ENCODE measurements at places on chromosomes 7 and 10. TPM values are rescaled to one million over a fixed set of nuclear protein-coding genes. Genes with fewer than 3 reads are reported as not detected.

DNA sequence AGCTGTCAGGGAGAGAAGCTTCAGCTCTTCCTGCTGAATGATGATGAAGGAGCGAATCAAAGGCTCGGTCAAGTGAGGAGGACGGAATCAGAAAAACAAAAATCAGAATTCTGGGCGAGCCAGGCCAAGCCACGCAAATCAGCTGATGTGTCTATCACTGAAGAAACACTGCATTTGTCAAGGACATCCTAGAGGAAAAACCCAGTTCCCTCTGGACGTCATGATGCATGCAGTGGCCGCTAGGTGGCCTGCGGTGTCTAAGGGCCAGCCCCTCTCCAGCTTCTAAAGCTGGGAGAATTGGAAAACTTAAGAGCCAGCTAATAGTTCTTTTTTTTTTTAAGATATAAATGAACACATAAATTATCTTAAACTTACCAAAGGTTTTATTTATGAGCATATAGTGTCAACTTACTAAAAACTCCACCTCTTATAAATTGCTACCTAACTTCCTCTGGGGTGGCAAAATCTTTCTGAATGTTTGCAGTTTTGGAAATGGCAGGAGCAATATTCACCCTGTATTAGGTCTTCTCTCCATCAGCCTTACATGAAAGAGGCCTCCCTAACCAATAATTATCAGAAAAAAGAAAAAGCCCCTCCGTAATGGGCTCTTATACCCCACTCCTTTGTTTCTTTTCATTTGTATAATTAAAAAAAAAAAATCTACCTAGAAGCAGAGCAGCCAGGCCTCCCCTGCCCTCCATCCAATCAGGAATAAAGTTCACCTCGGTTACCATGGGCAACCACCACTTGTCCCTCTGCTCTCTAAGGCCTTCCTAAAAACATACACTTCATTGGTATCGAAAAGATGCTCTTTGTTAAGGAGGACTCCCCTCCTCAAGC is 186.8 kb downstream of the USP6NL start:
- no peak overlapping the region for H3K27ac ChIP-seq
- no peaks in the 10 kb centered on the region for H3K36me3 ChIP-seq
- no peak overlapping the region for H3K4me3 ChIP-seq
- H3K27me3 ChIP-seq = no peaks in the 10 kb centered on the region

- no peak overlapping the region for H3K4me3 ChIP-seq
- H3K36me3 ChIP-seq = no peaks in the 10 kb centered on the region
- peaks cover 12% of the 10 kb centered on the region for H3K4me1 ChIP-seq
- H3K27ac ChIP-seq = no peak overlapping the region
These were observed 29.0 kb downstream of the MRC1 start for GRCh38 chr10:17838080-17838648.

The SLC18A3 gene
- not detected for total RNA-seq

DNA sequence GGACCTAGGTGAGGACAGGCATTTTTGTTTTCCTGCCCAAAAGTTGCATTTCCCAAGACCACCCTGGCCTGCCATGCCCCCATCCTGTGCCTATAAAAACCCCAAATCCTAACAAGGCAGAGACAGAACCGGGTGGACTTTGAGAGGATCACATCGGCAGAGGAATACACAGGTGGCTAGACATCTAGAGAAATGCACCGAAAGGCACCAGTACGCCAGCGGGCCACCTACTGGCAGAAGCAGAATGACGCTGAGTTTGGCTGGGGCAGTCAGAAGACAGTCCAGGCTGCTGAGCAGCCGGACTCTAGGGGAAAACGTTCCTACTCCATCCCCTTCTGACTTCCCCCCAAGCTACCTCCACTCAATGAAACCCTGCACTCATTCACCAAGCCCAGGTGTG is 2.8 kb downstream of the AKR1C4 start:
- no peaks in the 10 kb centered on the region for H3K27me3 ChIP-seq
- H3K36me3 ChIP-seq = no peaks in the 10 kb centered on the region
- H3K27ac ChIP-seq = no peak overlapping the region
- H3K4me3 ChIP-seq = no peak overlapping the region

The CUX1 gene
- total RNA-seq = 66.2 TPM

The NPSR1 gene
- total RNA-seq = not detected

The GPR158 gene
- 0.08 TPM for total RNA-seq

GRCh38 chr10:121179006-121179405 is 327.8 kb downstream of the WDR11 start:
- no peak overlapping the region for H3K27ac ChIP-seq
- H3K4me3 ChIP-seq = no peak overlapping the region
- no peaks in the 10 kb centered on the region for H3K36me3 ChIP-seq
- H3K4me1 ChIP-seq = no peaks in the 10 kb centered on the region
- DNase-seq = no peak

GRCh38 chr10:13348216-13349017 is at the start of gene SEPHS1:
TSS of gene SEPHS1 (minus strand) at chr10:13348293. CDS start at chr10:13344950, 3,343 bp downstream.
- no peaks in the 10 kb centered on the region for H3K27me3 ChIP-seq
- H3K4me3 ChIP-seq = peak within 1 kb of the TSS; percentile 40
- peaks cover 21% of the 10 kb centered on the region for H3K4me1 ChIP-seq

DNA sequence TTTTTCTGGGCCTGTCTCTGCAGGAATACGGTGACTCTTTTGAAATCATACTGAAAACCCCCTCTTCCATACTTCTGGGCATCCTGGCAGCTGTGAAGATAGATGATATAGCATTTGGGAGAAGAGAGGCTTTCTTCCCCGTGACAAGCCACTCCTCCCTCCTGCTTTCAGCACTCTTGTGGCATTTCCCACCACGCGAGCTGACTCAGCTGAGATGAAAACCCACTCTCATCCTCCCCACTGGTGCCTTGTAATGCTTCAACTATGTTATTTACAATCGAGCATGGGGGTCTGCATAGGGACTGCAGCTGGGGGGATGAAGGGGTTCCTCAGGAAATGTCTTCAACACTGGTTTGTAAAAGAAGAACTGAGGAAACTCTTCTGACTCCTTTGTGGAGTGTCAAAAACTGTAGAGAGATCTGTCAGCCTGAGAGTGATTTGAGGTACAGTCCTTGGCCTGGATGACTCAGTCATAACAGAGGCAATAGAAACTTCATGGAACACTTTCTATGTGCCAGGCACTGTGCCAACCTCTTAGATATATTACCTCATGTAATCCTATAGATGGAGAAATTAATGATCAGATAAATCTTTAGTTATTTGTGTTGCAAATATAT is 1.7 kb upstream of the TBATA start:
- no peak overlapping the region for H3K4me3 ChIP-seq
- peaks cover 4% of the 10 kb centered on the region for H3K27me3 ChIP-seq
- DNase-seq = peak; percentile 27
- no peaks in the 10 kb centered on the region for H3K4me1 ChIP-seq

DNA sequence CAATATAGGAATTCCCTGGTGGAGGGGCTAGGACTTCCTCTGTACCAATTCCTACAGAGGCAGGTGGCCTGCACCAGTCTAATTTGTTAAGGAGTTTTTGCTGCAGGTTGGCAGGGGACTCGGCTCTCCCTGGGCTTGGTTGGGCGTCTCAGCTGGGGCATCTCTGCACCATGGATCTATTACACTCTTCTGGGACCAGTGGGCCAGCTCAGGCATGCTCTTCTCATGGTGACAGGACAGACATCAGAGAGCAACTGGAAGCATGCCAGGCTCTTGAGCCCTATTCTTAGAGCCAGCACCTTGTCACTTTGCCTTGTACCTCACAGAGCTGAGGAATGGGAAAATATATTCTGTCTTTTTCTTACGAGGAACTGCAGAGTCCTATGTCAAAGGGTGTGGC is 74.6 kb downstream of the SH2D4B start:
- H3K4me3 ChIP-seq = no peak overlapping the region
- no peak for DNase-seq
- no peaks in the 10 kb centered on the region for H3K27me3 ChIP-seq
- no peaks in the 10 kb centered on the region for H3K36me3 ChIP-seq

DNA sequence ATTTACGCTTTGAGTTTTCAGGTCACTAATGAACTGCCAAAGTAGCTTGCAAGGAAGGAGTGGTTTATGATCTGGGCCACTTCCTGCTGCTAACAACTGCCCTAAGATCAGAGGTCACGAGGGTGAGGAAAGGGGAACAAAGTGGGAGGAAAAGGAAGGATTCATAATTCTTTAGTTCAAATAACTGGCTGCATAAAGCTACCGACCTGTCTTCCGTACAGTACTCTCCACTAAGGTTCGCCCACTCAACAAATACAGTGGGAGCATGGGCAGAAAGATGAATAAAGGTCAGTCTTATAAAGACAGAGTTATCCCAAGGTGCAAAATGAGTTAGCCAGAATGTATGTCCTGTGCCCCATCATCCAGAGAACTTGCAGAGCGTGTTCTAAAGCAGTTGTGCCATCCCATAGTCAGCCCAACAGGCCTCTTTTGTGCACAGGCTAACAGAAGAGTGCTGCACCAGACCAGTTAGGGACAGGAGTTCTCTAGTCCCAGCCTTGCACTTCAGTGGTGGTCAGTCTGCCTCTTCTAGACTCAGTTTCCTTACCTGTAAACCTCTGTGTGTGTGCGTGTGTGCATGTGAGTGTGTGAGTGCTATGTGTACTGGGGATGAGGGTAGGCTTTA is 65.9 kb downstream of the CREB3L2 start:
- no peaks in the 10 kb centered on the region for H3K27me3 ChIP-seq
- no peak for DNase-seq
- no peak overlapping the region for H3K4me3 ChIP-seq
- H3K4me1 ChIP-seq = peaks cover 67% of the 10 kb centered on the region
- no peak overlapping the region for H3K27ac ChIP-seq

GRCh38 chr10:16195178-16195769 is 241.5 kb upstream of the PTER start:
- H3K4me1 ChIP-seq = no peaks in the 10 kb centered on the region
- DNase-seq = no peak
- no peak overlapping the region for H3K4me3 ChIP-seq
- no peaks in the 10 kb centered on the region for H3K27me3 ChIP-seq
- H3K36me3 ChIP-seq = no peaks in the 10 kb centered on the region

The OR2A12 gene
- not detected for total RNA-seq

DNA sequence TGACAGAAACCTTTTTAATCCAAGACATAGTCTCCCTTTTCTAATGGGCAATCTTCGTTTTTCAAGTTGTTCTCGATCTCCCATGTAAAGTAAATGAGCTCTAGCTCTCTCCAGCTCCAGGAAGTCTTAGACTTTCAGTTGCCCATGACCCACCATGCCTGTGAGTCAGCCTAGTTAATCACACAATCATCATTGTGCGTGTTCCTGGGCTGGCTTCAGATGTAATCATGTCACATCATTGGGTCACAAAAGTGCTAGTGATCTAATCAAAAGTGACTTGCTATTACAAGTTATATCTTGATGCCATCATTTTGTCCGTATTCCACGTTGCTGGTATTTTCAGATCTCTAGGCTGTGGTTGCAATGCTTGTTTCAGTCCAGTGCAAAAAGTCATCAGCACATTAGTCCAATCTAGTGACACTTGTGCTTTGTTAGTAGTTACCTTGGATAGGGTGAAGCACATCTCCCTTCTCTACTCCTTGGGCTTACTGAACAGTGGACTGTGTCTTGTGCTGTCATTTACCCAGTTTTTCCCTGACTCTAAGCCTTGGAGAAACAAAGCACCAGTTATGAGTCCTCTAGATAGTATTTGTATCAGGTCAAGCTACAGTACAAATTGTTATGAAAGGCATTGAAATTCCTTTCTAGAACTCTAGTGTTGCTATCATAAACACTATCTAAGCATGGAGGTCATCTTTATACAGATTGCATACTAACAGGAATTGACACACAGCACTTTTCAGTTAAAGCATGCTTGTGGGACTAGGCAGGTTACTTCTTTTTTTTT is 316.6 kb downstream of the GFRA1 start:
- no peaks in the 10 kb centered on the region for H3K36me3 ChIP-seq
- H3K4me1 ChIP-seq = no peaks in the 10 kb centered on the region
- DNase-seq = no peak
- H3K27ac ChIP-seq = no peak overlapping the region

DNA sequence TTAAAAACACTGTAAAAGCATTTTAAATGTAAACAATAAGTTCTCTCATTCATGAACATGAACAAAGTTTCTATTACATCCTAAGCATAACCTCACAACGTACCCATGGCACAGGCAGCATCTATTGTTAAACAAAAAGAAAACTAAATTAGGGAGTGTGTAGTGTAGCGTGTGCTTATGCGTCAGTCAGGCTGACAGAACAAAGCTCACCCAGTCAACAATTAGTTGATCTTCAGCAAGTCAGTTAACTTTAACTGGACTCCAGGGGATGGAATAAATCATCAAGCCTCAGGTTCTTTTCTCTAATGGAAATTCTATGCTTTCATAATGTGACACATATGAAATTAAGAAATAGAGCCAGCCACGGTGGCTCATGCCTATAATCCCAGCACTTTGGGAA is 91.6 kb upstream of the ODAD2 start:
- H3K4me1 ChIP-seq = no peaks in the 10 kb centered on the region
- DNase-seq = no peak
- H3K4me3 ChIP-seq = no peak overlapping the region

- H3K36me3 ChIP-seq = no peaks in the 10 kb centered on the region
- no peak for DNase-seq
- no peak overlapping the region for H3K4me3 ChIP-seq
These were observed 146.4 kb upstream of the LYZL2 start for GRCh38 chr10:30775779-30776591.

- no peaks in the 10 kb centered on the region for H3K4me1 ChIP-seq
- H3K36me3 ChIP-seq = no peaks in the 10 kb centered on the region
- DNase-seq = no peak
- no peak overlapping the region for H3K4me3 ChIP-seq
These were observed 357.6 kb downstream of the DPP6 start for GRCh38 chr7:154409703-154410311.

GRCh38 chr7:96327429-96327828 is 5.5 kb upstream of the SLC25A13 start:
- DNase-seq = no peak
- H3K4me1 ChIP-seq = peaks cover 6% of the 10 kb centered on the region
- no peaks in the 10 kb centered on the region for H3K36me3 ChIP-seq
- no peak overlapping the region for H3K27ac ChIP-seq

DNA sequence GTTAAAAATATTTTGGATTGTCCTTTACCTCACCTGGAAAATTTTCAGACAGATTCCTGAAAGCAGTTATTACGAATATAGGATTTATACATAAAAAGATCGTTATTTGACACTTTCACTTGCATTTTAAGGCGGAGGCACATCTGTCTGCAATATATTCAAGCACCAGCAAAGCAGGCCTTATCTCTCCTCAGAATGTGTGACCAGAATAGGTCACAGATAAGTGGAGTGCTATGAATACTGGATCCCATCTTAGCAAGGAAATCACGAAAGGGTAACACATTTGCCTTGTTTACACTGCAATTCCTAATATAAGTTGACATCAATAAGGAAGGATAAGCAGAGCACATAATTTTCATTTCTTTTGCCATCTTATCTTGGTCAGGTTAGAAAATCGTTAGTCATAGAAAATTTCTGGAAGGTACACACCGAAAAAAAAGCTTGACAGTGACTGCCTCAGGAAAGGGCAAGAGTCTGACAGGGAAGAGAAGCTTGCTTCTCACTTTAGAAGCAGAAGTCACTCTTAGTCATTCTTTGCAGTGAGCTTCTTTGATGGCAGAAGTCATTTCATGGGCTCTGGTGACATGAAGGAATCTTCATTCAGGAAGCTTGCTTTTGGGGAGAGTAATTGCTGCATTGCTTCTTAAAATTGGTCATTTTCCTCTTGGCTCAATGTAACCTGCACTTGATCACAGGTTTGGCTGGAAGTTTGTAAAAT is 98.1 kb upstream of the STK17A start:
- no peak for DNase-seq
- H3K4me1 ChIP-seq = peaks cover 10% of the 10 kb centered on the region

- no peak overlapping the region for H3K27ac ChIP-seq
- no peak for DNase-seq
- H3K4me3 ChIP-seq = no peak overlapping the region
- H3K27me3 ChIP-seq = no peaks in the 10 kb centered on the region
- no peaks in the 10 kb centered on the region for H3K4me1 ChIP-seq
- no peaks in the 10 kb centered on the region for H3K36me3 ChIP-seq
These were observed 1425.1 kb upstream of the LRRTM3 start for GRCh38 chr10:65500716-65501115.

The FAM25C gene
- not detected for total RNA-seq

All from adrenal gland (tissue), 19 donors.